ENCODE measurements at places on chromosomes 12 and 14. TPM values are rescaled to one million over a fixed set of nuclear protein-coding genes. Genes with fewer than 3 reads are reported as not detected.

GRCh38 chr14:81295958-81296923 lies 75.5 kb upstream of the GTF2A1 start:
- no peak for DNase-seq

GRCh38 chr14:59044707-59045106 lies 143.8 kb upstream of the DAAM1 start:
- no peak for DNase-seq

- no peak for DNase-seq
Observed at GRCh38 chr14:54806616-54807015, 96.0 kb downstream of the GCH1 start.

- DNase-seq = no peak
Observed at GRCh38 chr12:4477129-4477528, 31.5 kb upstream of the FGF6 start.

AMHR2 gene
- 1.4 TPM for polyA plus RNA-seq

EPYC gene
- not detected for polyA plus RNA-seq
